Stimulated activated CD4-positive, alpha-beta T cell treated with anti-CD3 and anti-CD28 coated beads, Interleukin-1b, Interleukin-23, amount 100 ng/mL, for 1 hour (primary cell): ENCODE measurements at places on chromosomes 2 and 18.

DNA sequence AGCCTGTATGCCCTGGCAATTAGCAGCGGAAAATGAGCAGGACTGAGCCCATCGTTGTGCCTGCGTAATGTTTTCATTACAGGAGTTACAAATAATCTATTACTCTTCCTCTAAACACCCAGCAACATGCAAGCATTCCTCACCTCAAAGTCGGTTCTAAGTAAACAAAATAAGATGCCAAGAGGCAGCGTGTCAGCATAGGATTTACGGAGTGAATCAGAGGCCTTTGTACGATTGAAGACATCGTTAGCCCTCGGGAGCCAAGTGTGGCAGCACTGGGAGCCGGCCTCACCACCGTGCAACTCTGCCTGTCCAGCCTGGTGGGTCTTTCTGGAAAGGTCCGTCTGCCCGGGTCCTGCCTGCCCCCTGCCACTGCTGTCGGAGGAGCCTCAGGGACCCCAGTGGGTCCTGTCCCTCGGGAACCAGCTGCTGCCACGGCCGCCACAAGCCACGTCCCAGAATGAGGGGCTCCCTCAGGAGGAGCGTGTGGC, 80.1 kb upstream of the CTDP1 start:
- no peak for DNase-seq

- DNase-seq, result no peak
Observed at GRCh38 chr2:45055162-45055605, 45.9 kb upstream of the SIX2 start.

DNA sequence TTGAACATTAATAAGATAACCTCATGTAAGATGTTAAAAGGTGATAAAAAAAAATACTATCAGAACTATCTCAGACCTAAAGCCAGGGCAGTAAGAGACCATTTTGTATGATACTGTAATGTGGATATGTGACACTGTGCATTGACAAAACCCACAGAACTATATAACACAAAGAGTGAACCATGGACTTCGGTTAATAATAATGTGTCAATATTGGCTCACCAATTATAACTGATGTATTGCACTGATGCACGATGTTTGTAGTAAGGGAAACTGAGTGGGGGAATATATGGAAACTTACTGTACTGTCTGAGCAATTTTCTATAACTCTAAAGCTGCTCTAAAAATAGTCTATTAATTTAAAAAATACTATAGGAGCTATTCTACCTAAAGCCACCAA, 40.7 kb upstream of the PARD3B start:
- no peak for DNase-seq

DNA sequence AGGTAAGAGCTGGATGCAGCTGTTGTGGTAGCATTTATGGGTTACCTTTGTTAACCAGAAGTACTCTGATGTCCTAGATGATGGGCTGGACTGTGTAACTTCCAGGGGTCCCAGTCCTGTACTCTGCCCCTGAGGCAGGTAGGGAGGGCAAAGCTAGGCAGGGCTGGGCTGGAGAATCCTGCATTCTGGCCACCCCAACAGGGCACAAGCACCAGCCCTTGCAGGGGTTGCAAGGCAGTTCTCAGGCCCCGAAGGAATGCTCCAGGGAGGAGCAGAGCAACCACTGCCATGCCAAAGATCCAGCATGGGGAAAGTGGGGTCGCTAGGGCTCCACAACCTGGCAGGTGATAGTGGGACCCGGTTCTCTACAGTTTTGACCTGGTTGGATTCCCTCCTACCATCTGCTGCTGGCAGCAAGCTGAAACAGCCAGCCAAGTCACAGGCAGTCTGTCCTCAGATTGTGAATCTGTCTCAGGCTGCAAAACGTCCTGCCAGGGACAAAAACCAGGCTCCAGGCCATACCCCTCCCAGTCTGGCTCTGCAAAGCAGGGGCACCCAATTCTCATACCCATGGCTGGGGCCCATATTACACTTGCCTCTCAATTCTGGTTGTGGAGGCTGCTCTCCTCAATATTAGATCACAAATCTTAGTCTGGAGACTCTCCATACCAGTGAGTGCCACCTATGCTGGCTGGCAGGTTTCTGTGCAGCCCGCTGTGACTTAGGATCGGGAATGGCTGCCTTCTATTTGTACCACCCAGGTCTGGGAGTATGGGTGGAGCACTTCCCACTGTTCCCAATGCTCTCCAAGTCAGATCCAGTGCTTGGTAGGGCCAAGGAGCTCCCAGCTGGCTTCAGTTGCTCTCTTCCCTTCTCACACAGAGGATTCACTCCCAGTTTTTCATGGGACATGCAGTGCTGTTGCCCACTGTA, 61.1 kb downstream of the SMCHD1 start:
- no peak for DNase-seq

DNA sequence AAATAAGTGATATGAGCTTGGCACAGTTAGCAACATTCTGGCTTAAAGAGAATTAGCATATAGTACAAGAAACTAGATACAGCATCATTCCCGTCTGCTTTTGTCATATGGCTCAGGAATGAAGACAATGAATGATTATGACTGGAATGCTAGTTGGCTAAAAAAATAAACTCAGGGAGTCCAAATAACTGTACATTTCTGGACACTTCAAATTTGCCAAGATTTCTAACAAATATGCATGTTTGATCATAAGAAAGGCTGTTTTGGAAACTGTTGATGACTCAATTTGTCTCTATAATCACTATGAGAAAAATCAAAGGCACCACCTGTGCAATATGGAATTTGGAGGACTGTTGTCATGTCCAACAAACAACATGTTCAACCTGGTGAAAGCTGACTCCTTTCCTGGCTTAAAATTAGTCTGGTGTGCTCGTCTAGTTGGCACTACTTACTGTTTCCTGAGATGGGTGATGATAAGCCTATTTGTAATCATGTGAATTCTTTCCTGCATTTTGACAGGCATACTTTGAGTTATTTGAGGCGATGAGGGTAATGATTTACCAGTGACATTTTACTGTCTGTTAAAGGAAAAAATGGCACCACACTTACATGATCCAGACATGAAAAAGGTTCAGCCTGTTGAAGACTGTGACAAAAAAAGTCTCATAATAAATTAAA, 133.9 kb upstream of the CDH20 start:
- no peak for DNase-seq

DNA sequence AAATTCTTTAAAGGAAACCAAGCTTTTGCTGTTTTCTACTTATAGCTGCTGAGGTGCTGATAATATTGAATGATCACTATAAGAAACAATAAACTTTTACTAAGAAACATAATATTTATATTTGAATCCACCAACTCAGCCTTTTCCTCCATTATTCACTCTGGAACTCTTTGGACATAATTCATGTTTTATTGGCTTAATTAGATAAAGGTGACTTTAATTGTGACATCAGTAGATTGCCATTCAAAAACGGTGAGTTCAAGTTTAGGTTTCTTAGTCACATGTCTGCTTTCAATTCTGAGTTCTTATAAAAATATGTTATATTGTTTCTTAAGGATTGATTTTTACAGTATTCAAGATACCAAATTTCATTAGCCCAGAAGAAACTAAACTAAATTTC, 24.0 kb downstream of the CCDC85A start:
- no peak for DNase-seq
